ENCODE measurements at places on chromosomes 5 and 9. TPM values are rescaled to one million over a fixed set of nuclear protein-coding genes. Genes with fewer than 3 reads are reported as not detected.

SHOC1 gene
- not detected for total RNA-seq

SLC25A48 gene
- total RNA-seq, result 0.11 TPM

FOXI1 gene
- total RNA-seq, result not detected

PELO gene
- 17.2 TPM for total RNA-seq

LMBRD2 gene
- 1.6 TPM for total RNA-seq

PCDHGB5 gene
- 1.9 TPM for total RNA-seq

HMMR gene
- 24.9 TPM for total RNA-seq

Measured in A549 treated with AZD2906 at 1 μM for 4 hours (cell line).